ENCODE measurements at places on chromosomes 3 and 15.
A peak's percentile ranks its signal among the peaks of the same experiment; 100 is the strongest.

DNA sequence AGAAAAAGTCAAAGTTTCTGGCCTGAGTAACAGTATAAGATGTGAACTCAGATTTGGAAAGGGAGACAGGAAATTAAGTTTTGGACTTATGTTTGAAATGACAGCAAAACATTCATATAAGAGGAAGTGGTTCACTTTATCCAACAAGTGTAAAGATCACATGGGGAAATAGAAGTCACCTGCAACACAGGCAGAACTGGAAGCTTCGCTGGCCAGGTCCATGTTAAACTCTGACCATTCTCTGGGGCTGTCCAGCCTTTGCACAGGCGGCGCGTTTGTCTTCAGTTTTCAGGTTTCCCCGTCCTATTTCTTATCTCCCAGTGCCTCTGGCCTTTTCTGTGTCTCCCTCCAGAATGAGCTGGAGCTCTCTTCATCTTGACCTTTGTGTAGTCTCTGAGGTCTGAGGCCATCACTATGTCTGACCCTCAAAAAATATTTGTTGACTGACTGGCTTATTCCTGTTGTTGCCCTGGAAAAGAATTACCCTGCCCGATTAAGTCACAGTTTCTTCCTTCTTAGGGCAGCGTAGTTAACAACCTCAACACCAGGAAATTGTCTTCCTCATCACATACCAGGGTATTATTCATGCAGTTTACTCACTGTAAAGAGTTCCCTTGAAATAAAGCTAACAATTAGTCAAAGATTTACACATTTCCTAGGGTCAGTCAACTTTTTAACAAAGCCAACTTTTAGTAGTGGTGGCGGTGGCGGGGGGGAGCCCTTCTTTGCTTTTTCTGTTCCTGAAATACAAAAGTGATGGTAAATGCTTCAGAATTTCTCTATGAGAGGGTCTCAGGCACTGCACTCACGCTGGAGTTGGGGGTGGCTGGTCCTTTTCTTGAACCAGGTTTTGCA lies 959 bp upstream of the RASA2 start:
- DNase-seq, result no peak

- no peak for DNase-seq
These were observed 497 bp upstream of the RPLP1 start for GRCh38 chr15:69451951-69452691.

DNA sequence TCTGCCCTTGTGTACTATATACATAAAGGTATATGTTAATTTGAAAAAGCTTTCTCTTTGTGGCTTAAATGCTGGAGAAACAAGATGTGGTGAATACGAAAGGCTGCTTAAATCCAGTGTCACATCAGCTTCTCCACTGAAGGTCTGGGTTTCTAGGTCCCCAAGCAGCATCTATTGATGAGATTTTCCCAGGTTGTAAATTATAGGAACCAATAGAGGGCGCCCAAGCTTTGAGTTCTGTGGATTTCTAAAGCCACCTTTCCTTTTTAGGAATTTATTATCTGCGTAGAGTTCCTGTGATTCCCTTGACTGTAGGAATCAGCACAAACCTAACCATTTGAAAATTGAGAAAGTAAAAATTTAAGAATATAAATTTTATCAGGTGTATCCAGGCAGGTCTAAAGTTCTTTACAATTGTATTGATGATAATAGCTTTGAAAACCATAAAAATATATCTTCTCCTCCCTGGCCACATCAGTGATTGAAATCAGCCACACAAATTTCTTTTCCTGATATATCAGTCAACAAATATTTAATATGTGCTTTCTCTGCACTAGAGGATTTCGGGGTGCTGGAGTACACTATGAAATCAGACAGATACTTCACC lies 88.3 kb upstream of the ADAMTSL3 start:
- DNase-seq, result peak; percentile 24

DNA sequence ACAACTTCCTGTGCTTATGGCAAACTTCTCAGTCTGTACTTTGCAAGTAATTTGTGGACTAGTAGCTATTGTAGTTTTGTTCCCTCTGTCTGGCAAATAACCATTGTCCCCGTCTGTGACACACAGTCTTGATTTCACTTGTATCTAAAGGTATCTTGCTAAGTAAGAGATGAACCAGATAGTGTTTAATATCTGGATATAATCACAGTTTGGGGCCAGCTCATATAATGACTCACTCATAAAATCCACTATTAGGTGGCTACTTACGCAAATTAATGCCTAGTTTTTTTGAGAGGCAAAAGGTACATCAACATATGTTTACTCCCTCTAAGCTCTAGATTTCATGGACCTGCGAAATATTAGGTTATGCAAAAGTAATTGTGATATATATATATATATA lies 30.4 kb downstream of the VGLL3 start:
- no peak for DNase-seq

DNA sequence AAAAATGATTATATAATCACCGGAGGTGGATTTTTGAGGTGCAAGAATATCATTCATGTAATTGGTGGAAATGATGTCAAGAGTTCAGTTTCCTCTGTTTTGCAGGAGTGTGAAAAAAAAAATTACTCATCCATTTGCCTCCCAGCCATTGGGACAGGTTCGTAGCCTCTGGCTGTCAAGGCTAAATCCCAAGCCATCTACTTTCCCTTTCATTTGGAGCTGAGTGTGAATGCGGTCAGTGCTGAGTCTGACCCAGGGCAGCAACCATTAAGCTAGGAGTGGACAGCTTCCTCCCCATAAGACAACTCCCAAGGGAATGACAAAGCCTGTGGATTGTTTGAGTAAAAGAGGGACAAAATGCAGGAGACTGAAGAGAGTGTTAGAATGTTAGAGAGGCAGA lies 33.6 kb downstream of the PARP14 start:
- no peak for DNase-seq

DNA sequence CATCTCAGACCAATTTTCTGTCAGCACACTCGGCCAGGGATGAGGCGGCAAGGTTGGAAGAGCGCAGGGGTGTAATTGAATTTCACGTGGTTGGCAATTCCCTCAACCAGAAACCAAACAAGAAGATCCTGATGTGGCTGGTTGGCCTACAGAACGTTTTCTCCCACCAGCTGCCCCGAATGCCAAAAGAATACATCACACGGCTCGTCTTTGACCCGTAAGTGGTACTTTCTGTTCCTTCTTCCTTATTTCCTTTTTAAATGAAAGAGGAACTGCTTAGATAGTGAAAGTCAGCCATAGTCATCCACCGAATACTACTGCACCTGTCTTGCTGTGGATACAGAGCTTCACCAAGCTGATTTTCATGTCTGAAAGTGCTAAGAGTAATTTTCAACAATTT lies 60.1 kb downstream of the SGO1 start:
- DNase-seq, result no peak

GRCh38 chr3:182438398-182438797 lies 354.9 kb upstream of the ATP11B start:
- DNase-seq, result no peak

DNA sequence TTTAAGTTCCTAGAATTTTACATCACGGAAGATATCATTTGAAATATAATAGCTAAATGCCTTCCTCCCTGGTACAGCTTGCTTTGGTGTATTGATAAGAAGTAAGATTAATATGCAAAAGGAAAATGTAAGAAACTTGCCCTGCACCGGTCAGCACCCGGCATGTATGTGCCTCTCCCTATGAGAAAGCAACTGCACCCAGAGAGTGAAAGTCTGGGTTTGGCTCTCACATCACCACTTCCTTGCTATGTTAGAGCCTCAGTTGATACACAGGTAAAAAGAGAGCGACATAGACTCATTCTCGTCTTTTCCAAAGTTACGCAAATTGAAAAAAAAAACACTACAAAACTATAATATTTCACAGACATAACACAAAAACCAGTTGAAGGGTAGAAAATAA lies 96.7 kb downstream of the FOXP1 start:
- DNase-seq, result no peak

GRCh38 chr3:185131602-185132256 lies 21.1 kb downstream of the C3orf70 start:
- no peak for DNase-seq

DNA sequence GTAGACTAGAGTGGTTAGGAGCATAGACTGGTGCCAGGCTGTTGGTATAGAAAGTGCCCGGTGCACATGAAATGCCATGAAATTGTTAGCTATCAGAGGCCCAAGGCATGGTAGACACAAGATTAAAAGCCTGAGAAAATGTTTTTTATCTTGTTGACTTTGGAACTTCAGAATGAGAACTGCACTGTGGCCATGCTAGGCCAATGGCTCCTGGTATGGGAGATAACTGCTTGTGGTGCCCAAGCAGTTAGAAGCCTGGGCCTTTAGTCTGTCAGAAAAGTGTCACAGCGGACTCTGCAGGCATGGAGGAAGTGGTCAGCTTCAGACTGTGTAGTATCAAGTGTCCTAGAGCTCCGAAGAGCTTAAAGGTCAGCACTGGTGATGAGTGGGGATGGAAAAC lies 11.9 kb downstream of the FYCO1 start:
- no peak for DNase-seq

GRCh38 chr3:15443826-15444524 lies 16.6 kb downstream of the EAF1 start:
- no peak for DNase-seq

- DNase-seq, result no peak
These were observed 9.2 kb upstream of the RFC4 start for GRCh38 chr3:186815435-186815834.

GRCh38 chr15:60006203-60006862 lies 2.2 kb downstream of the FOXB1 start:
- peak; percentile 62 for DNase-seq

- no peak for DNase-seq
These were observed 519.8 kb upstream of the GBE1 start for GRCh38 chr3:82281205-82281604.

GRCh38 chr3:86845726-86846125 lies 145.2 kb downstream of the VGLL3 start:
- DNase-seq, result no peak

DNA sequence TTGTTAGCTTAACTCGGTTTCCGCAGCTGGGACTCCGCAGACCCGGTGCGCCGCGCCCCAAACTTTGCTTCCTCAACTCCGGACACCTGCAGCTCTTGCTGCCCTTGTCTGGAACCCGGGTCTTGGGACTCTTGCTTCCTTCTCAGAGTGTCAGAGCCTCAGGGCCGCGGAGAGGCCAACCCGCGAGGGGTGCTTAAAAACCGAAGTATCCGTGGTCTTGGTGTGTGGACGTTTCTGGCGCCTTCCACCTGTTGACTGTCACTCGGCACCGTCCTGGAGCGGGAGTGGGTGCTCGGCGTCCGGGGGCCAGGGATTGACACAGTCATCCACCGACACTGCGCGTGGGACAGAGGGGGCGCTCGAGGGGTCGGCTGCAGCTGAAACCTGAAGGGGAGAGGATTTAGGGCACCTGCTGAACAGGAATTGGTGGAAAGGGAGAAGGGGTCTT lies 386 bp downstream of the SQOR start:
- DNase-seq, result no peak

DNA sequence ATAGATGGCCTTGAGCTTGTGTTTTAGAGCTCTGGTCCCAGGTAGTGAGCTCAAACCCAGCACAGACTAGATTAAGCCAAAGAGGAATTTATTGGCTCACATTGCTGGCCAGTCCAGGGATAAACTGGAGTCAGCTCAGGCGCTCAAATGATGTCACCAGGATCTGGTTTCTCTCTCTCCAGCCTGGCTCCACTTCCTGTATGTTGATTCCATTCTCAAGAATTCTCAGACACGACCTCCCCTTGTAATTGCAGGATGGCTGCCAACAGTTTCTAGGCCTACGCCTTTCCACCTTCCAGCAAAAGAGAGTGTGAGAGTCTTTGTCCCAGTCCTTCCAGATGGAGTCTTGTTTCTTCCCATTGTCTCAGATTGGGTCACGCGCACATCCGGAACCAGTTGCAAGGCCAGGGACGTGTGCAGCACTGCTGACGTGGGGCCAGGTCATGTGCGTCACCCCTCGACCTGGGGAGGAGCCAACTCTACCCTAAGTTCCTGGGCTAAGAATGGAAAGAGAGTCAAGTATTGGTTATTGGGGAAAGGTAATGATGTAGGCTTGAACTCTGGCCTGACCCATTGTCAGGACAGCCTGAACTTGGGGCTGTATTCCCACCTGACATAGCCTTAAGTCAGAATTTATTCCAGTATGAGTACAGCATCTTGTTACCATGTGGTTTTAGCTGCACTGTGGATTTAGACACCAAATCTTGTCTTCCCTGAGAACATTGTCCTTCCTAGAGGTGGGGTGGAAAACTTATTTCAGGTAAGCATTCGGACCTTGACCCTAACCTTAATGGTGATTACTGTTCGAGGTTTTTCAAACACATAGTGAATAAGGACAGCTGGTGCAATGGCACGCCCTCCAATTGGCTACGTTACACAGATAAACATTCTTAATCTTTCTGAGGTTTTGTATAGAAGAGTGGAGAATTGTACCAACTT lies 31.6 kb downstream of the CACNA1D start:
- DNase-seq, result no peak

GRCh38 chr3:38608961-38609360 lies 40.5 kb downstream of the SCN5A start:
- DNase-seq, result no peak

- DNase-seq, result no peak
These were observed 119.1 kb upstream of the SLC25A36 start for GRCh38 chr3:140822401-140823047.

GRCh38 chr3:181265750-181266333 lies 276.3 kb upstream of the DNAJC19 start:
- DNase-seq, result no peak

DNA sequence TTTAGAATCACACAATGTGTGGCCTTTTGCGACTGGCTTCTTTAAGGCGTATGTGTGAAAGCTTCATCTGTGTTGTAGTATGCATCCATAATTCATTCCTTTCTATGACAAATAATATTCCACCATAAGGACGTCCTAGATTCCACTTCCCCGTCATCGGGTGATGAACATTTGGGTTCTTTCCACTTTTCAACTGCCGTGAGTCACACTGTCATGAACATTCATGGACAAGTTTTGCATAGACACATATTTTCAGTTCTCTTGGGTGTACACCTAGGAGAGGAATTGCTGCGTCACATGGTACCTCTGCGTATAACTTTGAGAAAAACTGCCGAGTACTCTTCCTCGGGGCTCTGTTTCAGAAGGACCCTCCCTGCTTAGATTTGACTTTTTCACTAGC lies 97.3 kb downstream of the TOP2B start:
- DNase-seq, result no peak

DNA sequence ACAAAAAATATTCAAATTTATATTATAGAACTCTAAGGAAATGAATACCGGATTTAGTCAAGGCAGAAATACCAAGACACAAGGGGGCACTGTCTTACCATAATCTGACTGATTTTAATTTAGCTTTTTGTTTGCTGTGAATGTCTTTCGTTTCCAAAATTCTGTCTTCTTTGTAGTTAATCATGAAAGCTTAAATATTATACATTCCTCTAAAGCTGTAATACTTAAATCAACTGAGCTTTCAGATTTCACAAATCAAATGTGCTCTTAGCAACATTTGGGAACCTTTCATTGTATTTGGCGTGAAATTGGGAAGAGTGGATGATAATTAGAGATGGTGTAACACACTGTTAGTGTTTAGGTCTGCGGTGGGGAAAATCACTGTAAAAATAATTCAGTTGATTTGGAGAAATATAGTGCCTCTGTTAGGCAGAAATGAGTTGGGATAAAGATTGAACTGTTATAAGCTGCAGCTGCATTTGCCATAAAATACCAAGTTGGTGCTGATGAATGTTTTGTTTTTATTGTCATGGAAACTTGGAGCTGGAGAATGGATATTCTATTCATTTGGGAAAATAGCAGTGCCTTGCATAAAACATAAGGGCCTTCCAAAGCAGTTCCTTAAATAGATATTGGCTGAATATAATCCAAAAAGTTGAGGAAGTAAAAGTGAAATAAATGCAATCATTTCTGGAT lies 228.2 kb downstream of the TCF12 start:
- DNase-seq, result peak; percentile 93
